ENCODE measurements at places on chromosomes 5 and 9.
A peak's percentile ranks its signal among the peaks of the same experiment; 100 is the strongest.

DNA sequence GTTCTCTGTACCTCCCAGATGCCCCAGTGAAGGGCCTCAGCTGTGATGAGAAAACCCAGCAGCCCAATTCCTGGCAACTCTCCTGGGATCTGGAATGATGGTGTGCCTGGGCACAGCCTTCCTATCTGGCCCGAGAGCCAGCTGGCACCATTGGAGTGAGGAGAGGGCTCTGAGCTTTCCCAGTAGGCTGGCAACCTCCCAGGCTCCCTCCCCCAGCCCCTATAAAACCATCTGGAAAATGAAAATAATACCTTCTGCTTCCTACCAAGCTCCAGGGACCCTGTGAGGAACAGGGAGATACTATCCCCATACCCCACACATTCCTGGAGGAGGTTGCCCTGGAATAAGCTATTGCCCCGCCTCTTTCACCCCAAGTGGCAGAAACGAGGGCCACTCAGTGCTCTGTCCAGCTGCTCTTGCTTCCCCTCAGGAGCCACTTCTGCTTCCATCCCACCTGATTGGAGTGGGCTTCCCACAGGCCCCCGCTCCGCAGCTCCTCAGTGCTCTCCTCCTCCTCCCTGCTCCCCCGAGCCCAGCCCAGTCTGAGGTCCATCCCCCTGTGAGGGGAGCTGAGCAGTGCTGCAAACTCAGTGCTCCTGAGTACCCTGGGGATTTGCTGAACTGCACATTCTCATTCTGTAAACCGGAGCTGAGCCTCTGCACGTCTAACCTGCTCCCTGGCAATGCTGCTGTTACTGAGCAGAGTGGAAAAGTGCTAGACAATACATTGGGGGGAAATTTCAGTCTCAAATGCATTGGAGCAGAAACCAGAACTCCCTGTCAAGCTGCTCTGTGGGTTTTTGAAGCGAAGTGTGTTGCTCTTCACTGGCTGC is 74.7 kb downstream of the THBS4 start:
- DNase-seq = no peak

GRCh38 chr9:110198357-110198756 is 9.6 kb downstream of the C9orf152 start:
- DNase-seq = no peak

GRCh38 chr5:28463728-28464127 is 1425.3 kb upstream of the CDH9 start:
- DNase-seq = no peak

DNA sequence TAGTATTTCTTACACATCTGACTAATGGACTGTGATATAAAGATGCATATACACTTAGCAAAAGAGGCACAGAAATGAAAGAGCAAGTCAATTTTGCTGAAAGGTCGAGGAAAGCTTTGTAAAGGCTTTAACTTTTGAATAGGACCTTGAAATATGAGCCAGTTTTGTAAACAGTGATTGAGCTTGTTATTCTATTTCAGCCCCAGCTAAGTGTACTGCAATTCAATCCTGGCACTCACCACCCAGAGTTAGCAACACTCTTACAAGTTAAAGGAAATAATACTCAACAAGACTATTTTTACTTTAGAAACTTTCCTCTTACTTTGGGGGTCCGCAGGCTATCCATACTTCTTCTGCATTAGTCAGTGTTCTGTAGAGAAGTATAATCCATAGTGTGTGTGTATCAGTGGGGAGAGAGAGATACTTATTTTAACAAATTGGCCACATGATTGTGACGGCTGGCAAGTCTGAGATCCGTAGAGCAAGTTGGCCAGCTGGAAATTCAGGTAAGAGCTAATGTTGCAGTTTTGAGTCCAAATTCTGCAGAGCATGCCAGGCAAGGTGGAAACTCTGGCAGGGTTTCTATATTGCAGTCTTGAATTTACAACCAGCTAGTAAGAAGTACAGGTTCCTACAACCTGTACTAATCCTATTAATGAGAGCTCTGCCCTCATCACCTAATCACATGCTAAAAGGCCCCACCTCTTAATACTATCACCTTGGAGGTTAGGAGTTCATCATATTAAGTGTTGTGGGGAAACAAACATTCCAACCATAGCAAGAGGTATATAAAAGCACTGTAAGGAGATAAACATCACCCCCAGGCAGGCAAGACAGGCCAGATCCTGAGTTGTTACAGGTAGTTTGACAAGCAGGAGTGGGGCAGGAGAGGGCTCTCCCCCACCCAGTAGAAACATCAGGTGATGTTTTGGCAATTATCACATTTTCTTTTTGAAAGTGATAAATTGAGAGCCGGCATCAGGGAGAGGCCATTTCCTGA is 33.6 kb downstream of the IL7R start:
- no peak for DNase-seq

DNA sequence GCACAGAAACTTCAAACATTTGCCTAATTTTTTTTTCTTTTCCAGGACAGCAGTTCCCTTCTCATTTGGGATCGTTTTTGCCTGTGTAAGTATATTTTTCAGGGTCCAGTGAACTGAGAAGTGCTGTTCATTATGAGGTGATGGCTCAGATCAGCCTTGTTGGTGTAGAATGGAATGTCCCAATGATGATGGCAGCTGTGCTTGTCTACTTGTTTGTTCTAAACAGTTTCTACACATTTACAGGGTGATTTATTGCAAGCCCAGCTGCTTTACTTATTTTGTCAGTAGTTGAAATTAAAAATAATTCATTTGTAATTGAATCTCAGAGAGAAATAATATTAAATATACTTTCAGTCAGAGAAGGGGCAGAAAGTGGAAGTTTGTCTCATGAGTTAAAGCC is 337.6 kb upstream of the SEMA6A start:
- no peak for DNase-seq

- DNase-seq = no peak
Measured at GRCh38 chr5:77852068-77852513, 76.0 kb upstream of the TBCA start.

DNA sequence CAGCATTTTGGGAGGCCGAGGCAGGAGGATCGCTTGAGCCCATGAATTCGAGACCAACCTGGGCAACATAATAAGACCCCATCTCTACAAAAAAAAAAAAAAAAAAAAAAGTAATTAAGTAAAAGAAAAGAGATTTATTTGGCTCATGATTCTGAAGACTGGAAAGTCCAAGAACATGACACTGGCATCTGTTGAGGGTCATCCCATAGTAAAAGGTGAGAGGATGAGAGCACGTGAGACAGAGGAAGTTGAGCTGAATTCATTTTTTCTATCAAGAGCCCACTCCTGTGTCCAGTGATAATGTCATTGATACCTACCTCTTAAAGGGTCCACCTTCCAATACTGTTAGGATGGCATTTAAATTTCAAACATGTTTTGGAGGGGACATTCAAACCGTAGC is 19.8 kb downstream of the CREBRF start:
- DNase-seq = no peak

DNA sequence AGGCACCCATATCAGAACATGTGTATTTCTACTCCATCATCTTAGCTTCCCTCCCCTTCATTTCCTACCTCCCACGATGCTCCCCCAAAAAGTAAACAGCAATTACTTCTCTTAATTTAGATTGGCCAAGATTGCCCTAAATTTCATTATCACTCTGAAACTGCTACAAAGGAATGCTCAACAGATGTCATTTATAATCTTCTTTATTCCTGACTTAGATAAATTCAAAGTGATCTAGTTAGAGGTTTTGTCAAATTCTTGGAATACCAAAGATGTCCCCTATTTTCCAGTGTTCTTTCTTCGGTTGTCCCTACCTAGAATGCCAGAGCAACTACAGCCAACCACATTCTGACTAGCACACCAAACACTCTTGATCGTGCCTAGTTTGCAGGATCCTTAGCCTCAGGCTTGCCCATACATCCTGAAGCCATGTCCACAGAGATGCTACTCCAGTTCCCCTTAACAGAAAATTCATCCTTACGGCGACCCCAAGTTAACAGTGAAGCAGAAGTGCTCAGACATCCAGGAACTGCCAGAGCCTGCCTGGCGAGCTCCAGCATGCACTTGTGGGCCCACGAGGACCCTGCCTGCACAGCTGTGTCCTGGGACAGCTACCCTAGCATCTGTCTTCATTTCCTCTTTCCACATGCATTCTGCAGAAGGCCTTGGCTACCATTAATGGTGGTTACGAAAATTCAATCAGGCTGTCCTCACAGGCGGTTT is 31.6 kb downstream of the DAP start:
- no peak for DNase-seq

DNA sequence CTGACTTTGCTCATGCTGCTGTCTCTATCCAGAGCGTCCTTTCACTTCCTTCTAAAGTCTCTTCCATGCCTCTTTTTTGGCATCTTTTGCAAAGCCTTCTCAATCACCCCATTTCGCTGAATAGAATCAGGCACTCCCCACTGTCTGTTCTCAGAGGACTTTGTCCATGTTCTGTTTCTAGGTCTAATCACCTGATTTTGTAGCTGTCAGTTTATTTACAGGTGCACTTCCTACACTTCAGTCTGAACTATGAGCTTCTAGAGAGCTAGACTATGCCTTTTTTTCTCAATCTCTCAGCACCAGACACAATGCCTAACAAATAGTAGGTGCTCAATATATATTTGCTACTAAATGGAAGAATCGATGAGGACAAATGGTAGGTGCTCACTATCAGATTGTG is 29.9 kb downstream of the TLR4 start:
- DNase-seq = no peak

DNA sequence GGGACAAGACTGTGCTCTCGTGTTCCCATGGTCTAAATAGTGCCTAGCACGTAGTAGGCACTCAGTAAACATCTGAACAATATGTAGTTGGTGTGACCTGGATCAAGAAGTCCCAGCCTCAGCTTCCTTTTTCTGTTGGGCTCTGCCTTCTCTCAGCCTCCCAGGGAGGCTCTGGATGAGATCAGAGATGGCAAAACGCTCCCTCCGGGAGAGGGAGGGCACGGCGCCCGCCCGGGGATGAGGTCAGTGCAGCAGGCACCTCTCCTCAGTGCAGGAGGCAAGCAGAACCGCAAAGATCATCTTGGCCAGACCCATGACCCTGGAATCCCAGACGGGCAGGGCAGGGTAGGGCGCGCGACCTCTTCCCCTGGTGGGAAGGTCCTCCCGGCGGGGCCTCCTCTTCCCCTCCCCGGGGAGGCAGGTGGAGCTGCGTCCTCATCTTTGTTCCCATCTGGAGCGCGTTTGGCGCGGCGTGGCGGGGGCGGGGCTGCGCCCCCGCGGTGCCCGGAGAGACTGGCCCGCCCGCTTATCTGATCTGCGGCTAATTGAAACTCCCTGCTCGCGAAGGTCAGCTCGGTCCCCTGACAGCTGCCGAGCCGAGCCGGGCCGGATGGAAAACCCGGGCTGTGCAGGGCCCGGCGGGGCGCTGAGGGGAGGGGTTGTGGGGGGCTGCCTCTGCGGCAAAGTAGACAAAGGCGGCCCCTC is 60.9 kb downstream of the CXXC5 start:
- DNase-seq = peak; percentile 63

DNA sequence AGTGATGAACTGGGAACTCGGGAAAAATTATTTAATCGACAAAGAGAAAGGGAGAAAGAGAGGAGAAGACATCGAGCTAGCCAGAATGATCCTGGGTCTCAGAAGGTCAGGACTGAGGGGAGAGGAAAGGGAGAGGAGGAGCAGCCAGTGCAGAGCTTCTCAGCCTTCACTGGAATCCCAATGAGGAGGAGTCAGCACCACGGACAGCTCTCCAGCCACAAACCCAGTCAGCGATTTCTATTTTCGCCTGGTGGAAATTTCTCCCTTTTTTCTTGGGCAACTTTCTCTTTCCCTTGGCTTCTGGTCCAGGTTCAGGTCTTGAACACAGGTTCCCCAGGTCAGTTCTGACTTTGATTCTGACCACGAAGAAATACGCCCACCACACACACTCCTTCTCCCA is 1.6 kb upstream of the BRINP1 start:
- DNase-seq = peak; percentile 75

DNA sequence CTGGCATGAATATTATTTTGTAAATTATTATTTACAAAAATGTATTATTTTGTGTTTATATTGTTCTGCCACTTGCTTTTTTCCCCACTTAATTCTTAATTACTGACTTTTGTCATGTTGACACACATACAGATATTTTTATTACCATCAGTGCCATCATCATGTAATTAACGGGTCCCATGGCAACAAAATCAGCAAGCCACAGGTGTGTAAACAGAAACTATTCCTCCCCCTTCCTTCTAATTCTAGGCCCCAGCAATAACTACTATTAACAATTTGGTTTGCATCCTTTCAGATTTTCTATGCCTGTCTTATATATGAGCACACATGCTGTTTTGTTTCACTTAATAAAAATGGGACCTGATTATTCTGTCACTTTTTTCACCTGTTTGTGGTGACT is 29.3 kb downstream of the CYFIP2 start:
- no peak for DNase-seq

GRCh38 chr5:40046792-40047191 is 622.0 kb upstream of the DAB2 start:
- DNase-seq = no peak

DNA sequence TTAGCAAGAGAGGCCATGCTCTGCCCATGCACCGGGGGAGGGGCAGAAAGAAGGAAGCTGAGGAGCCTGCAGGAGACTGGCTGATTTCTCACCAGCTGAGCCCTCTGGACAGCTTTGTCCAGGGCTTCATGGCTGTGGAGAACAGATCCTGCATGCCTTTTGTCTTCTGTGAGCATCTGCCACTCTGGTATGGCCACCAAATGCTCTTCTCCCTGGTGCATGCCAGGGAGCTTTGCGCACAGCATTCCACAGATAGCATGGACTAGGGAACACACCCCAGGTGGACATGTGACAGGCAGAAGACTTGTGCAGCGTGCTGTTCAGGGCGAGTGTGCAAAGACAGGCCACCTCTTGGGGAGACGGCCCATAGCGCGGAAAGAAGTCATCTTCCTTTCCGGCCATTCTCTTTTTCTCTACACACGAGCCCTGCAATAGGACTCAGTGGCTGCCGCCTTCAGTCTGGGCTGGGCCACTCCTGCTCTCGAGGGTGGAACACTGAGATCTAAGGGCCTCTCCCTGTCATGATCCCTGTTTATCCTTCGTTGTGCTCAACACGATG is 56.7 kb downstream of the GADD45G start:
- no peak for DNase-seq

- no peak for DNase-seq
Measured at GRCh38 chr5:96881511-96882115, 5.3 kb downstream of the ERAP2 start.

GRCh38 chr9:81893929-81894328 is 34.3 kb upstream of the SPATA31D4 start:
- no peak for DNase-seq

DNA sequence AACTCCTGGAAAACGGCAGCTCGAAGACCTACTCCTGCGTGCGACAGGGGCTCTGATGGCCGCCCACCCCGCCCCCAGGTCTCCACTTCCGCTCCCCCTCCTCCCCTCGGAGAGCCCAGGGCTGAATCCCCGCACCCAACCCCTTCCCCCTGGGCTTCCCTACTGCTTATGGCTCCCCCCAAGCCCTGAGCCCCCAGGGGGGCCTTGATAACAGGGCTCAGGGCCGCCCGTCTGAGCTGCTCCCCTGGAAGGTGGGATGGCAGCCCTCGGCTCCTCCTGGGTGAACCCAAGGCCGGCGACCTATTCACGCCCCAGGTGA is 30.4 kb downstream of the GLT6D1 start:
- DNase-seq = no peak

- DNase-seq = no peak
Measured at GRCh38 chr9:38706493-38706892, 13.4 kb downstream of the FAM240B start.

All from neural crest cell (in vitro differentiated cells).